ENCODE measurements at places on chromosomes 5 and 9.
A peak's percentile ranks its signal among the peaks of the same experiment; 100 is the strongest.

DNA sequence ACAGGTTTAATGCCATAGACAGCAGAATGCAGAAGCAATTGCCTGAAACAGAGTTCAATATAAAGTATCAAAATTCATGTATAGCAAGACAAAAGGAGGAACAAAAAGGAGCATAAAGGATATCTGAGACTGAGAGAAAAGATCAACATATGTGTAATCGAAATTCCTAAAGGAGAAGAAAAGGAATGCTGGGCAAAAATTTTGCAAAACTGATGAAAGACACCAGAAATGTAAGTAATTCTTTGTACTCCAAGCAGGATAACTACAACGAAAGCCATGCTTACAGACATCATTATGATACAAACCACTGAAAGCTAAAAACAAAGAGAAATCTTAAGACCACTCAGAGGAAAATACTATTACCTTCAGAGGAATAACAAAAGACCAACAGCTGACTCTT, 72.8 kb upstream of the MTAP start:
- no peak for DNase-seq

- DNase-seq: no peak
Observed at GRCh38 chr9:108553111-108553635, 302.6 kb downstream of the ACTL7B start.

GRCh38 chr5:133470841-133471240, 141.5 kb downstream of the FSTL4 start:
- DNase-seq: no peak

GRCh38 chr5:9605041-9605838, 24.9 kb downstream of the TAS2R1 start:
- no peak for DNase-seq

DNA sequence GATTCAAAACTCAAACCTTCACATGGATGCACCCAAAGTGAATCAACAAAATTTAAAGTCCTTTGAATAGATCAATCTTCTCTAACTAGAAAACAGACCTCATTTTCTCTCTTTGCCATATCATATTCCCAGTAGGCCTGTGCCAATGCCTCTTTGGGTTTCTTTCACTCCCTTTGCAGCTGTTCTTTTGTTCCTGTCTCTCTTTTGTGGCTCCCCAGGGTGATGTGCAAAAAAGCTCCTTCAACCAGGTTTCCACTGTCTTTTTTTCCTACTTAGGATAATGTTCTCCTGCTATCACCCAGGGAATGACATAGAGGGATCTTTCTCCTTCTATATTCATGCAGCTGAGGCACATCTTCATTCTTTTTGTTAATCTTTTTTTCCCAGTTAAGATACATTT, 54.6 kb downstream of the MARCHF3 start:
- no peak for DNase-seq

- peak; percentile 17 for DNase-seq
Observed at GRCh38 chr5:96335873-96336272, 97.2 kb downstream of the PCSK1 start.

- no peak for DNase-seq
Observed at GRCh38 chr5:176463113-176463764, 15.1 kb downstream of the FAF2 start.

DNA sequence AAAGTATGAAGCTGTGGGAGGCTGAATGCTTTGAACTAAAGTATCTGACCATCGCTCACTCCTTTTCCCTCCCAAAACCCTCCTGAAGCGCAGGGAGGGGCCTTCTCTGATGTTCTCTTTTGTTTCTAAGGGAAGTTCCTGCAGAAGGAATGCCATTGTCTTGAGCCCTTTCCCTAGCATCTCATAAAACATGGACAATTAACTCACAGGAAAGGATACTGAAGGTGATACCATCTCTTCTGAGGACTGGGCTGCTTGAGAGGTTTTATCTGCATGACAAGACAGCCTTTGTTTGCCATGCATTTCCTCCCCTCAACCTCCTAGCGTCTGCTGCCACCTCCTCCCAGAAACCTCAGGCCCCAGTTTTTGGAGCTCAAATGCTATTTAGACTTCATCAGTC, 4.3 kb upstream of the RMND5B start:
- DNase-seq: no peak

DNA sequence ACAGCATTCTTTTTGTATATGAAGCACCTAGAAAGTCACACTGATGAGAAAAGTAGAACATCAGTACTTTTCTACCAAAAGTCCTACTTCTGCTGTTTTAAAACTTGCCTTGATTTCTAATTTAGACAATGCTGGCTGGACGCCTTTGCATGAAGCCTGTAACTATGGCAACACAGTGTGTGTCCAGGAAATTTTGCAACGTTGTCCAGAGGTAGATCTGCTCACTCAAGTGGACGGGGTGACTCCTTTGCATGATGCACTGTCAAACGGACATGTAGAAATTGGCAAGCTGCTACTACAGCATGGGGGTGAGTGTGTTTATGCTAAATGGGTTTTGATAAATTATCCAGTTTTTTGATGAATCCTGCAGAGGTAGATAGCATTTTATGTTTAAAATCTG, 73.5 kb downstream of the SLF1 start:
- DNase-seq: peak; percentile 30

Data from RCC 7860 (cell line).